ENCODE measurements at places on chromosomes 16 and 17.
A peak's percentile ranks its signal among the peaks of the same experiment; 100 is the strongest.

DNA sequence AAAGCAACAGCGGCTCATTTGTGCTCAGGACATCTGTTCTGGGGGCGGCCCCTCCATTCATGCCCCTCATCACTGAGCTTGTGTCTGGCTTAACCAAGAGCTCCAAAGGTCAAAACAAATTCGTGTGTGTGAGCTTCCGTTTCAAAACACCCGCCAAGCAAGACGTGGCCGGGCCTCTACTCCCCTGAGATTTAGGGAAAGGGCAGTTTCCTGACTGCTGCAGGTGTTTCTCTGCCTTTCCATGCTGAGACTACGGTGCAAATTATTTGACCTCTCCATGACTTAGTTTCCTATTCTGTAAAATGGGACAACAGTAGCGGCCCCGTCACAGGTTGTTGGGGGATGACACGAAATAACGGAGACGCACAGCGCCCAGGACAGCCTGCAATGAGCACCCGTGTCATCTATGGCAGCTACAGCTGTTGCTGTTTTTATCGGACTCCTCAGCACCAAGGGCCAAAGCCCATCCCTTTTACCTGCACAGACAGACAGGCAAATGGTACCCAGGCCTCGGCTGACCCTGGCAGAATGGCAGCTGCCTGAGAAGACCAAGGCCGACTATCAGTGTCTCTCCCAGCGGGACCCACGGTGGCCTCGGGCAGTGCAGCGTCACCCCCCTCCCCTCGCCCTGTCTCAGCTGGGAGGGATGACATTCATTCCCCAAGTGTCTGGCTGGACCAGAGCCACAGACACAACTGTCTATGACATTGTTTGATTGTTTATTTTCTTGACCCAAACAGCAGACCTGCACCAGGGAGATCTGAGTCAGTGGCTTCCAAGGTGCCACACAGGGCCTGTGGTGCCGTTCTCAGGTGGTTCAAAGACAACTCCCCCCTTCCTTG lies 50.7 kb upstream of the DOC2B start:
- DNase-seq: no peak

DNA sequence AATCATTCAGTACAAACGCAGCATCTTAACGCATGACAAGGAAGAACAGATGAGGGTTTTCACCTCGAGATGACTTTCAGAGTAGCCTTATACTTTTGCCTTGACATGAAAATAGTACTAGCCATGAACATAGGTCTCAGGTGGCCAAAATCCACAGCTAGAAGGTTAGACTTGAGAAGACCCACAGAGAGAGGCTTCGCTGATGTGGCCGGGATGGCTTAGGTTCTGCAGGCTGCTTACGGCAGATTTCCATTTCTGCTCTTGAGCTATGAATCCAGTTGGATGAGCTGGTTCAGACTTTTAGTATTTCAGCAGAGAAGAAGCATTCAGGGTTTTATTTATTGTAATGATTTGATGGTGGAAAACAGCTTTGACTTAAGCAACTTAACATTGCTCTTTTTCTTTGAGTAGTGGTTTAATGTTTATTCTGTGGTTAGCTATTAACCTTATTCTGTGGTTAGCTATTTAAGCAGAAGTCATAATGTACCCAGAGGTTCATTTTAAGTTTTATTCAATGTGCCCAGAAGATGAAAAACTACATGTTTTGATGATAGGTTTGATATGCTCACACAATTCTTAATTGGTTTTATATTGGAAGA lies 7.6 kb downstream of the KRT24 start:
- no peak for DNase-seq

DNA sequence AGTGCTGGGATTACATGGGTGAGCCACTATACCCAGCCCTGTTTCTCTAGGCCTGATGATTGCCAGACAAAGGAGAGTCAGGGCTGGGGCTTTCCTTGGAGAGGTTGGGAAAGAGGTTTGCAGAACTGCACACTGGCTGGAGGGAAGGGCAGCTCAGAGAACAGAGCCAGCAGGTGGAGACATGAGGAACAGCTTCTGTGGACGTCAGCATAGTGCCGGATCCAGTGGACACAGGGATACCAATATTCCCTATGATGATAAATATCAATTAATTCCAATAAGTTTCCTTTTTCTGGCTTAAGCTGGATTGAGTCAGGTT lies 43.2 kb upstream of the SCNN1B start:
- DNase-seq: no peak

DNA sequence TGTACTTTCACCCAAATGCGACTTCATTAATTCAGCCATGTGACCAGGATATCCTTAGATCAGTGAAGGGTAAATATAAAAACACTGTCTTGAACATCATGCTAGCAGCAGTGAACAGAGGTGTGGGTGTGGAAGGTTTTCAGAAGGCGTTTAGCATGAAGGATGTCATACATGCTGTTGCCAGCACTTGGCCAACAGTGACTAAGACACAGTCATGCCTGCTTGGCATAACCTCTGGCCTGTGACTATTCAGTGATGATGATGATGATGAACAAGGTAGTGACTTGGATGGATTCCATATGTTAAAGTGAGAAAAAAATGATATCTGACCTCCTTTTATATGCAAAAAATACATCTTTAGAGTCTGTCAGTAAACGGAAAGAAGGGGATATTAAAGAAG lies 97.9 kb downstream of the MAP2K4 start:
- no peak for DNase-seq

GRCh38 chr16:83102336-83102735 lies 475.6 kb downstream of the CDH13 start:
- no peak for DNase-seq

DNA sequence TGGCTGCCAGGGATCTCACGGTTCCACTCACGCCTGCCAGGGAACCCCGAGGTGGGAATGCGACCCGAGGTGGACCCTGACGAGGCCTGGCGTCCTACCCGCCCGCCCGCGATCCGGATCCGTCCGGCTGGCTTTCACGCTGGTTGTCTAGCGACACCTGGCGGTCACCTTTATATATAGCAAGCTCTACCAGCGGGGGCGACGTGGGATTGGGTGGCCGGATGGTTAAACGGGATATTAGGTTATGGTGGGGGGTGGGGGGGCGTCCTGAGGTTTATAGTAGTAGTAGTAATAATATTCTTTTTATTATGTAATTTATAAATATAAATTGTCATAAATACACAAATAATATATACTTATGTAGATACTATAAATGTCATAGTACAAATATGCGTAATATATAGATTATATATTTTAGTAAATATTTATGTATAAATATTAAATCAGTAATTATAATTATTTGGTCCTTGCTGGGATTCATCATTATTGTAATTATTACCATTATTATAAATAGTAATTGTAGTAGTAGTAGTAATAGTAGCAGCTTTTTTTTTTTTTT lies 136.9 kb downstream of the KCNJ12 start:
- peak; percentile 66 for DNase-seq

DNA sequence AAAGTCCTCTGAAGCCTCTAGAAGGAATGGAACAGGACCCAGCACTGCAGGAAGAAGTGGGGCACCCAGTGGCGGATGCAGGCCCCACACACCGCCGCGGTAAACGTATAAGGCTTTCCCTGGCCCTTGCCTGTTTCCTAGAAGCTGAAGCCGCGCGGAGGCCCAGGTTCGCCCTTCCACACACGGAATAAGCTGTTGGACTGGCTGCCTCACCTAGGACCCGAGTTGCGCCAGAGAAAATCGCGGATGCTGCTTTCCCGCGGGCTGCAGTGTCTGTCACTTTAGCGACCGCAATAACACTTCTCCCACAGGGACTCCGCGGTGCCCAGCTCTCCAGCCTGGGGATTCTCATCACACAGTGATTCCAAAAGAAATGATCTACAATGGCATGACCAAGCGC lies 1736.9 kb downstream of the TP53TG3F start:
- no peak for DNase-seq

DNA sequence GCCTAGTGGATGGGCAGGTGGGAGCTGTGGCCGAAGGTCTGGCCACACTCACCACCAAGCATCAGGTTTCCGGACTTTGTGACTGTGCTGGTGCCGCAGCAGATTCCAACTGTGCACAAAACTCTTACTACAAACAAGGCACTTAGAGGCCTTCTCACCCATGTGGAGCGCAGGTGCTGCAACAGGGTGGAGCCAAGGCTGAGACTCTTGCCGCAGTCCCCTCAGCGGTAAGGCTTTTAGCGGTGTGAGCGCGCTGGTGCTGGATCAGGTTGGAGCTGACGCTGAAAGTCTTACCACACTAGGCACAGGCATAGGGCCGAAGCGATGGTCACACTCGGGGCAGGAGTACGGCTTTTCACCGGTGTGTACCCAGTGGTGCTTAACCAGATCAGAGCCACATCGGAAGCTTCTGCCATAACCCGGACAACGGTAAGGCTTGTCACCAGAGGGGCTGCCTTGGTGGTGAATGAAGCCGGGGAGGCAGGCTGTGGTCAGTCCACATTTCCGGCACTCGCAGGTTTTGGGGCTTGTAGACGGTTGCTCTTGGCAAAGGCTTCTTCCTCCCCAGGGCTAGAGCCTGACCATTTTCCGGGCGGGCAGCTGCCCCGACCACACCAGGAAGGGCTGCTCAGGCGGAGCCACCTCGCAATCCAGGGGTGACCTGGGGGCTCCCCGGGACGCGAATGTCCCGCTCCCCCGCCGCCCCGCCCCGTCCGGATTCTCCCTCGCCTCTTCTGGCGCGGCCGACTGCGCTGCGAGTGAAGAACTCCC lies 1.0 kb upstream of the ARMC5 start:
- DNase-seq: peak; percentile 25

DNA sequence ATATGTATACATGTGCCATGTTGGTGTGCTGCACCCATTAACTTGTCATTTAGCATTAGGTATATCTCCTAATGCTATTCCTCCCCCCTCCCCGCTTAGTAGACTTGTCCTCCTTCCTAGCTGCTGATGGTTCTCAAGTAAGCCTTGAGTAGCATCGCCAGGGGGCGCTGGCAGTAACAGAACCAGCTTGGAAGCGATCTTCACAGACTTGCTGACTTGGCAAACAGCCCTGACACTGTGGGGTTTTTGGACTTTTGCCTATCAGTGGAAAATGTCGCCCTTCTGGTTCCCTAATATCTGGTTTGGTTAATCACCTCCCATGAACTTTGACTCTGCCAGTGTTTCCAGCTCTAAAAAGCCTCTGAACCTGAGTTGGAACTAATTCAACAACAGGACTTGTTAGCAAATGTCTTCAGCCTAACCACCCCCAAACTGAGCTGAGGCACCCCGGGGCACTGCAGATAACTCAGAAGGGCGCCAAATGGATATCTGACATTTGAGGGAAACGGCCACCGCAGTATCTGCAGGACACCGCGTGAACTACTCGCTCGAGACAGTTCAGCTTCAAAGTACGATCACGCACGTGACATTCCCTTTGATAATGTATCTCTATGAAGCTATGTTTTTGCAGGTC lies 15.4 kb upstream of the SPATA32 start:
- peak; percentile 88 for DNase-seq

DNA sequence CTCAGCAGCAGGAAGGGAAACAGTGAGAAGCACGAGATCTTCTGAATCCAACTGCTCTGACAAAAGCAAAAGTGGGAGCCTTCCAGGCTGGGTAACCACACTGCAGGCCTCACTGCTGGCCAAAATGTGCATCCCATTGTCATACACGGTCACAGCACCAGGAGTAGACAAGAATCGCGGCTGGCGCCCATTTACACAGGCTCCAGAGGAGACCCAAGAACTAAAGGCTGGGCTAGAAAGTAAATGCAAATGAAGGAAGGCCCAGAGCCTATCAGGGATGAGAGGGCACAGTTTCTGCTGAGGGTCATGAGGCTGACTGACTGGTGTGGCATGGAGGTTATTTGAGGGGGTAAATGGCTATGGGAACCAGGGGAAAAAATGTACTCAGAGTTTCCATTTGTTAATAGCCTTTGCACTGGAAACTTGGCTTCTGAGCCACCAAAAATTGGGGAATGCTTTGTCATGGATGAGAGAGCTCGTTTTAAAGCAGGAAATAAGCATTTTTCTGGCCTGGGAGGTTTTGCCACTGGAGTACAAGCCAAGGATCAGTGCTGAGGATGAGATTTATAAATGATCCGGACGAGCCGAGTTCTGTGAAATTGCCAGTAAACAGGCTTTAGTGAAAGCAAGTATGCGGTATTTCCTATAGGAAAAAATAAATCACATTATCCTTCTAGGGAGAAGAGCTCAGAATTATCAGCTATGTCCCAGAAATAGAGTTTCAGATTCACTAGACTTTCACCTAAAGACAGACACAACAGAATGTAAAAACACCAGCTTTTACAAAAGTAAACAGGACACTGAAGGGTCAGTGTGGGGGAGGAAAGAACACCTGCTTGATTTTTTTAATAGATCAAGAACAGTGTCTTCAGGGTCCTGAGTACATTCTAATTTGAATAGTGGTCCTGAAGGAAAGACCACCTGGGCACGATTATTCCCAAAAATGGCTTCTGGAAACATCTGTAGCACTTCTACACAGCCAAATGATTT lies 66.9 kb upstream of the GSG1L start:
- no peak for DNase-seq

DNA sequence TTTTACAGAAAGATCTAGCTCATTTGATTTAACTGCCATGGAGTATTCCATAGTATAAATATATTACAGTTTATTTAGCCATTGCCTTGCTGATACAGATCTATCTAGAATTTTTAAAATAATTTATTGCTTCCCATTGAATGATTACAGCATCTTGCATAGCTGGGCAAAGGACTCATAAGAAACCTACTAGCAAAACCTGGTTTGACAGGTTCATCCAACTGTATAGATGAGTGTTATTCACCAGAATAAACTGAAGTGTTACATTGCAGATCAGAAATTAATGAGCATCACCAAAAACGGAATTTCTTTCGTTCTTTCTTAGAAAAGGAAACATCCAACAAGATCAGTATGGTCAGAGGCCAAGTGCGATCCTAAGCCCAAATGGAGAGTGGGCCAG lies 202.2 kb upstream of the CACNG5 start:
- no peak for DNase-seq

- peak; percentile 33 for DNase-seq
These were observed 204.5 kb upstream of the RPL38 start for GRCh38 chr17:73998653-73999645.

DNA sequence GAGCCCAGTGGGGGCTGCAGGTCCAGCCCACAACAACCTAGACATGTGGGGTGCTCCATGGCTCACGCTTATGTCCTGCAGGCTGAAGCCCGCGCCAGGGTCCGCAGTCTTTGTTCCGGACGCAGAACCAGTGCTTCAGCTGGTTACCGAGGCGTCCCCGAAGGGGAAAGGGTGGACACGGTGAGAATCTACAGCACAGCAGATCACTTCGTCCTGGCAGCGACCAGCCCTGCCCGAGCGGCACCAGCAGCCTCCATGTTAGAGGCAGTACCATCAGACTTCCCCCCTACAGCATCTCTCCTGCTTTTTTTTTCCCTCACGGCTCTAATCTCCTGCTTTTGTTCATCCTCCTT lies 1736.4 kb downstream of the TP53TG3F start:
- DNase-seq: no peak

- DNase-seq: no peak
These were observed 22.8 kb downstream of the TADA2A start for GRCh38 chr17:37429453-37429852.

- DNase-seq: no peak
These were observed 8.0 kb downstream of the OSBPL7 start for GRCh38 chr17:47813512-47814031.

GRCh38 chr17:57257195-57257894 lies 1.0 kb downstream of the MSI2 start:
- DNase-seq: no peak

DNA sequence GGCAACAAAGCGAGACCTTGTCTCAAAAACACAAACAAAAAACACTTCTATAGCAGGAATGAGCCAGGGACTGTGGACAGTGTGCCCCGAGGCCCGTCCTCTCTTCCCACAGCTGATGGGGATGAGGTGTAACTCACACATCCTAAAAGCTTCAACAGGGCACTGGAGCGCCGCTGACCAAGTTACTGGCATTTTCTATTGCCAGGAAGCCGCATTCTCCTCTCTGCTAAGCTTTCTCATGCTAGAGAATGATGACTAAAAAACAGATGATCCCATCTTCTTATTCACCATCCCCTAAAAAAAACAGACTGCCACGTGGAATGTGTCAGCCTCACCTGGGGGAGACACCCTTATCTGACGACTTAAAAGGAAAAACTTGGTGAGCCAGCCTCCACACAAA lies 16.3 kb downstream of the CARHSP1 start:
- no peak for DNase-seq
